Keratinocyte (primary cell): ENCODE measurements at places on chromosomes 4 and X. TPM values are rescaled to one million over a fixed set of nuclear protein-coding genes. Genes with fewer than 3 reads are reported as not detected.

FABP2 gene
- polyA plus RNA-seq, result not detected in 3 replicates

PABPC5 gene
- polyA plus RNA-seq, result not detected in 3 replicates

OPN1MW gene
- not detected in 3 replicates for polyA plus RNA-seq

LARP7 gene
- 12.0 to 33.3 TPM (median 19.0 TPM) in 3 replicates for polyA plus RNA-seq

ABLIM2 gene
- polyA plus RNA-seq, result 0.94 to 3.0 TPM (median 1.1 TPM) in 3 replicates

HTN3 gene
- polyA plus RNA-seq, result not detected in 3 replicates

RRH gene
- polyA plus RNA-seq, result 0.09 to 0.20 TPM (median 0.15 TPM) in 3 replicates

CXorf49 gene
- polyA plus RNA-seq, result not detected in 3 replicates

NUP62CL gene
- 1.2 to 2.6 TPM (median 1.6 TPM) in 3 replicates for polyA plus RNA-seq

- H3K27ac ChIP-seq, result no peak overlapping the region
- no peaks in the 10 kb centered on the region for H3K4me1 ChIP-seq
- DNase-seq, result no peak
- no peaks in the 10 kb centered on the region for H3K36me3 ChIP-seq
Measured at GRCh38 chrX:135489542-135489941, 30.9 kb upstream of the INTS6L start.

DNA sequence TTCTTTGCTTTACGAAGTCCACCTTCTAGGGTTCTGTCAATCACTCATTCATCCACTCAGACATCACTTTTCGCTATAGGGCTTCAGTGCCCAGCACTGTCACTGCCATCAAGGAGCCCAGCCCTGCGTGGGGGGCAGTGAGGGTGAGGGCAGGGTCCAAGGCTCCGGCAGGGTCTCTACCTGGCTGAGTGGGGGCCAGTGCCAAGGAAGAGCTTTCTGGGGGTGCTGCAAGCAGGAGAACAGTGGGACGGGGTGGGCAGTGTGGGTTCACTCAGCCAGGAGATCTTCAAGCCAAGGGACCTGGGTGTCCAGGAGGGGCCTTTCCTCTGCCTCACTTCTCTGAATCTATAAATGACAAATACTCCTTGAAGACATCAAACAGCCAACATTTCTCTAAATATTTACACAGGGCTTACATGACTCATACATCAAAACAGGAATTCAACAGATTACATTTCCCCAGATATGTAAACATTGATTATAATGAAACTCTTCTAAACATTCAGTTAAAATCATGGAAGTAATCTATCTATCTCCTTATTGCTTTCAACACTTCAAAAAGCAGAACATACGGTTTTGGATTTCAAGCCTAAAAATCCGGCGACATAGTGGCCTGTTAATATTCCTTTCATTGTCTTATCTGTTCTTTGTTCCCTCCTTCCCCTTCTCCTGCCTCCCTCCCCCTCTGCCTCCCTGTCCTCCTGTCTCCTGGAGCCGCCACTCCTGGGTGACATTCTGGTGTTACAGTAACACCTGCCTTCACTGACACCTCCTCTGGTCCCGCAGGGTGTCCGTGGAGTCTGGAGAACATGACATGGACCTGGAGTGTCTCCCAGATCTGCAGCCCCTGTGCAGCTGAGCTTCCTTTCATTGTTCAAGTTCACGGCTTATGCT is 94.4 kb upstream of the ADRA2C start:
- no peak for DNase-seq
- no peaks in the 10 kb centered on the region for H3K27me3 ChIP-seq
- H3K4me1 ChIP-seq, result no peaks in the 10 kb centered on the region
- no peak overlapping the region for H3K4me3 ChIP-seq
- no peak overlapping the region for H3K27ac ChIP-seq

GRCh38 chr4:107599841-107600240 is 120.2 kb downstream of the PAPSS1 start:
- H3K4me3 ChIP-seq, result no peak overlapping the region
- no peak for DNase-seq
- H3K27ac ChIP-seq, result no peak overlapping the region
- no peaks in the 10 kb centered on the region for H3K36me3 ChIP-seq
- no peaks in the 10 kb centered on the region for H3K27me3 ChIP-seq

DNA sequence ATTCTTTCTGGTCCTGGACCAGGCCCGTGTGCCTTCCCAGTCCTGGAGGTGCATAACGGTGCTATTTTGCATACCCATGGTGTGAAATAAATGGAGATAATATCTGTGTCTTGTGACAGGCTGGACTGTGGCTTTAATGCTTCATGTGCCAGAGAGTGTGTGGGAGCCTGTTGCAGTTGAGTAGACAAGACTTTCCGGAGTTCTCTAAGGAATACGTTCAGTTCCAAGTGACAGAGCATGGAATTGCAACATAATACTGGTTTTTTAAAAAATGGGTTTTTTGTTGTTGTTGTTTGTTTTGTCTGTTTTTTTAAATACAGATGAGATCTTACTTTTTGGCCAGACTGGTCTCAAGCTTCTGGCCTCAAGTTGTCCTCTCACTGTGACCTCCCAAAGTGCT is 74.0 kb downstream of the HPRT1 start:
- no peaks in the 10 kb centered on the region for H3K4me1 ChIP-seq
- H3K27me3 ChIP-seq, result no peaks in the 10 kb centered on the region
- no peak overlapping the region for H3K4me3 ChIP-seq
- no peaks in the 10 kb centered on the region for H3K36me3 ChIP-seq

- H3K4me3 ChIP-seq, result peak overlapping the region; percentile 58
- no peaks in the 10 kb centered on the region for H3K36me3 ChIP-seq
- H3K4me1 ChIP-seq, result no peaks in the 10 kb centered on the region
- peaks cover 60% of the 10 kb centered on the region for H3K27me3 ChIP-seq
Measured at GRCh38 chr4:95549246-95550114, 707 bp upstream of the UNC5C start.

- H3K36me3 ChIP-seq, result no peaks in the 10 kb centered on the region
- no peaks in the 10 kb centered on the region for H3K4me1 ChIP-seq
- no peak for DNase-seq
Measured at GRCh38 chr4:172813359-172813923, 355.2 kb upstream of the GALNT7 start.

- H3K36me3 ChIP-seq, result no peaks in the 10 kb centered on the region
- H3K27me3 ChIP-seq, result no peaks in the 10 kb centered on the region
- no peak overlapping the region for H3K27ac ChIP-seq
- H3K4me1 ChIP-seq, result peaks cover 5% of the 10 kb centered on the region
Measured at GRCh38 chr4:13368217-13368616, 115.9 kb downstream of the RAB28 start.

- H3K27ac ChIP-seq, result no peak overlapping the region
- no peak overlapping the region for H3K4me3 ChIP-seq
- H3K4me1 ChIP-seq, result no peaks in the 10 kb centered on the region
- H3K27me3 ChIP-seq, result no peaks in the 10 kb centered on the region
- no peaks in the 10 kb centered on the region for H3K36me3 ChIP-seq
Measured at GRCh38 chr4:127486248-127486647, 146.5 kb upstream of the INTU start.

DNA sequence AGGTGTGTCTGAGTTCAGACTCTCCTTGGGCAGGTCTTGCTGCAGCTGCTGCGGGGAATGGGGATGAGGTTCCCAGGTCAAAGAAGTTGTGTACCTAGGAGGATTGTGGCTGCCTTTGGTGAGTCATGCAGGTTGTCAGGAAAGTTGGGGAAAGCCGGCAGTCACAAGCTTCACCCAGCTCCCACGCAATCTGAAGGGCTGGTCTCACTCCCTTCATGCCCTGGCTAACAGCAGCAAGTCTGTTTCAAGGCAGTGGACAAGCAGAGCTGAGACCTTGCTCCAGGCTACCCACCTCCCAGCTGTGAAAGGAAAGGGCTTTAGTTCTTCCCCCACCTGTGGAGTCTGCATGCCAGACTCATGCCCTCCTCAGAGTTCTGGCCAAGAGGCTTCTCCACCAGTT is 287.2 kb downstream of the DTHD1 start:
- no peak overlapping the region for H3K4me3 ChIP-seq
- H3K36me3 ChIP-seq, result no peaks in the 10 kb centered on the region
- no peak for DNase-seq
- no peaks in the 10 kb centered on the region for H3K27me3 ChIP-seq

- H3K27ac ChIP-seq, result no peak overlapping the region
- H3K4me1 ChIP-seq, result no peaks in the 10 kb centered on the region
- no peak overlapping the region for H3K4me3 ChIP-seq
- H3K36me3 ChIP-seq, result no peaks in the 10 kb centered on the region
- H3K27me3 ChIP-seq, result no peaks in the 10 kb centered on the region
Measured at GRCh38 chr4:43864616-43865146, 583.9 kb downstream of the KCTD8 start.

DNA sequence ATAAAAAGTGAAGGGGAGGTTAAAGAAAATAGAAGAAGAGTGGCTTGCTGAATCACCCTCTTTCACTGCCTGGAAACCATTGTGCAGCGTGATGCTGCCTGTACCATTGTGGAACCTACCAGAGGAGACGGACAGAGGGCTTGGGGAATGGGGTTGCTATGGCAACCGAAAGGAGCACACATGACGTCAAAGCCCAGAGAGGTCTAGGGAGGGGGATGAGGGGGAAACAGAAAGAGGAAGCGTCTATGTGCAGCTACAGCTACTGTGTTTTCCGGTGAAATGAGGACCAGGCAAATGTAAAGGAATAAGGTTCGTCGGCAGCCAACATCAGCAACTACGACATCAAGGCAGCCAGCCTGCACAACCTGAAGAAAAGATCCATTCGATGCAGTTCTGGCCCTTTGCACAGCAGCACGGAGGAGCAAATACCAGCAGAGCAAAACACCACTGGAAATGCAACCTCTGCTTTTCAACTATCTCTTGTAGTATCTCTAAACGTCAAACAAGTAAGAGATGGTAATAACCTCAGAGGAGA is at the start of gene MAPK10:
MAPK10 (minus strand) TSS at position 110 of the 535 bp plus-strand sequence.
- no peak within 1 kb of the TSS for H3K4me3 ChIP-seq
- H3K27me3 ChIP-seq, result no peaks in the 10 kb centered on the region
- no peak within 1 kb of the TSS for H3K27ac ChIP-seq
- H3K4me1 ChIP-seq, result no peaks in the 10 kb centered on the region
- no peak for DNase-seq

DNA sequence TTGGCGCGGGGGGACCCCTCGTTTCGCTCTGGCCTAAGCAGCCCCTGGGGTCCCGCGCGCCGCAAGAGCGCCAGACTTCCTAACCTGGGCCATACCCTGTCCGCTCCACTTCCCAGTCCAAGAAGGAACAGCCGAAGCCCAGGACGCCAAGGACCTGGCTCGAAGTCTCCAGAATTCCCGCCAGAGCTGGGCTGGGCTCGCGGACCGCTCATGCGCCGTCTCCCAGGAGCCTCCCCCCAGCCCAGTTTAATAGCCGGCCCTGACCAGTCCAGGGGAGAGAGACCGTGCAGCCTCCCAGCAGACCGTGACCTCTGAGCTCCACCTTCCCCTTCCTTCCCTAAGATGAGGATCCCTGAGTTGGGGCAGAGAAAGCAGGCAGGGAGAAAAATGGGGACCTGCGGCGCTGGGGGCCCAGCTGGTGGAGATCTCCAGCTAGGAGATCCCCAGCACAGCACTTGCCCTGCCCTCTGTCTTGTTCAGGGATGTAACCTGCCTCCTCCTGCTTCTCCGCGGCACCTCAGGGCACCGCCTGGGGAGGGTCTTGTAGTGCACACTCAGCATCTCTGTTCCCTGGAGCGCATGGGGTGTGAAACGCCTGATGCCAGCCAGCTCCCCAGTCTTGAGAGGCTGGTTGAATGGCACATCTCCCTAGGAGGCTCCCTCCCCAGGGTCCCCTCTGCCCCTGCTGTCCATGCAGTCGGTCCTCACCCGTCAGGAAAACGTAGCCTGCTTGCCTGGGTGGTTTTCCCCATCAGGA is 1.2 kb upstream of the LETM1 start:
- H3K36me3 ChIP-seq, result no peaks in the 10 kb centered on the region
- peak overlapping the region; percentile 61 for H3K27ac ChIP-seq
- H3K27me3 ChIP-seq, result peaks cover 2% of the 10 kb centered on the region
- no peak for DNase-seq

DNA sequence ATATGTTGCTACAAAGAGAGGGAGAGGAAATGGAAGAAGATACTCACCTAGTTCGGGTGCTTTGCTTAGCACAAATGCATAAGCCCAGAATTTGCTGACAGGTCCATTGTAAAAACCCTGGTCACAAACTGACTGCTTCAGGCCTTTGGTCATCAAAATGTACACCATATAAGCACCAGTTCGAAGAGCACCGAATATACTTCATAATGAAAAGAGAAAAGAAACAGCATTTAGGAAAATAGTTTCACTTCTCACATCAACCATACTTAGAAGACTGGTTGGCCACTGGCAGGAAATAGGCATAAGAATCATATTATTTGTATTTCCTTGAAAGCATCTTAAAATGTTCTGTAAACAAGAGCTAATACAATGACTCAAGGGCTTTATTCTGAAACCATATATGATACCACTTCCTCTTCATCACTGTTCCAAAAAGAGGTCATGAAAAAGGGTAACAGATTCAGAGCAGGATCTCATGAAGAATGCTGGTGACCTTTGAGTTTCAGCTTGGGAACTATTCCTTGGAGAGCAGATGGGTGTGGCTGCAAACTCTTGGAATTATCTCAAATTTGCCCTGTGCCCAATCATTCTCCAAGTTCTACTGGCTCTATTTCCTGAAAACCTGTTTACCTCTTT is 138.7 kb downstream of the ELOVL6 start:
- H3K4me1 ChIP-seq, result peaks cover 7% of the 10 kb centered on the region
- no peak overlapping the region for H3K27ac ChIP-seq
- no peak for DNase-seq
- H3K27me3 ChIP-seq, result no peaks in the 10 kb centered on the region
- peaks cover 2% of the 10 kb centered on the region for H3K36me3 ChIP-seq

DNA sequence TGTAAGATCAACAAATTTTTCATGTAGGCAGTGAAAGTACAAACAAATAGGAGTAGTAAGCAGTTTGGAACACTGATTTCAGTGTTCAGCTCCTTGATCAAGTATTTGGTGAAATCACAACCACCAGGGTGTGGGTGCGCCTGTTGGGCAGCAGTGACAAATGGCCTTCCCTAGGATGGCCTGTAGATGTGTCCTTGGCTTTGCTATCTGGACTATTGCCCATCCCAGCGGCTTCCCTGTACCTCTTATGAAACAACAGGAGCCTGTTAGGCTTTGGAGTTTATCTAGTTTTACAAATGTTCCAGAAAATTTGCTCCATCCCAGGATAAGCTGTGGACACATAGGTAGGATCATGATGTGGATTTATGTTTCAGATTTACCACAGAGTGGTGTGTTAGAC is 216.8 kb upstream of the FAT1 start:
- no peak for DNase-seq
- no peak overlapping the region for H3K27ac ChIP-seq
- peaks cover 7% of the 10 kb centered on the region for H3K4me1 ChIP-seq
- H3K4me3 ChIP-seq, result no peak overlapping the region

GRCh38 chrX:69255441-69256290 is 90.4 kb upstream of the PJA1 start:
- no peaks in the 10 kb centered on the region for H3K4me1 ChIP-seq
- H3K27ac ChIP-seq, result no peak overlapping the region
- no peaks in the 10 kb centered on the region for H3K27me3 ChIP-seq
- H3K36me3 ChIP-seq, result no peaks in the 10 kb centered on the region

DNA sequence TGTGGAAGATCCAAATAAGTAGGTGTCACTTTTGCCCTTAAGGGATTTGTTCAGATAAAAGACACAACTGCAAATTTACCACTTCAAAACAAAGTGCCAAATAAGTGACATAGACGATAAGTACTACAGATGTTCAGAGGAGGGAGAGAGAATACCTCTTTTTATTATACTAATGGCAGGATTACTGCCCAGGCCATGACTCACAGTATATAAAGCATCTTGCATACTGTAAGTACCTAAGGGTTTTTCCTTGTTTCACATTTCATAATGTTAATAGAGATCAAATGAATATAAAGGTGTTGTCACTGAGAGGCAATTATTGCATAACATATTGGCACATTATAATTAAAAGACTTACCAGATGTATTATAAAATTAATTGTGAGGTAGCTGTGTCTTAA is 46.4 kb downstream of the PTPN13 start:
- no peaks in the 10 kb centered on the region for H3K4me1 ChIP-seq
- H3K4me3 ChIP-seq, result no peak overlapping the region
- H3K36me3 ChIP-seq, result peaks cover 8% of the 10 kb centered on the region
- H3K27me3 ChIP-seq, result no peaks in the 10 kb centered on the region
